Putamen (tissue), 1 donor: ENCODE measurements at places on chromosomes 12 and 14.

DNA sequence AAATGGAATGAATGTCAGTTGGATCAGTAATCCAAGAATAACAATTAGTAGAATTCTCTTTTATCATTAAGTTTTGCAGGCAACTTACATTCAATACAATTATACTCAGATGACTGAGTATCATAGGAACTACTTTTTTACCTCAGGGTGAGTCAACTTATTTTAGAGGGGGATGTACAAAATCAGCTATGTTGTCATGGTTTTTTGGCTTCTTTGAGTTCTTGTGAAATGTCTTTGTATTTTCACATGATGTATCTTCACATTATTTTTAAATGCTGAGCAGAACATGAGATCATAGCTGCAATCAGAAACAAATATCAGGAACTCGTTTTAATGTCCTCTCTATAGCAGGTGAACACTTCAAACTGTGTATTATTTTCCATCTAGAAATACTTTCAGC is 65.3 kb upstream of the PTPRR start:
- DNase-seq, result no peak

DNA sequence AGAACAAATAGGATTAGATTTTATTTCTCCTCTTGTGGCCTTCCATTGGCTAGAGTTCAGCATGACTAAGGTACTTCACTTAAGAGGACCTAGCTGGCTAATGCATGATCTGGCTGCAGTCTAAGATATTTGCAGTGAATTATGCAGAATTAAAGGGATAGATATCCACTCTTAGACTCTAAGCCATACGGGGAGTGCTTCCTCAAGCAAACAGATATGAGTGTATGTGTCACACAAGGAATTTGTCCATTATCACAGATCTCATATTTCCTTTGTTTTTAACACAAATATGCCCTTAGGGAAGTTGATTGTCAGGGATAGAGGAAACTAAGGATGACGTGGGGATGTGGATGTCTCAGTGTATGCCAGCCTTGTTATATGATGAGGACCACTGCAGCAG is 88.1 kb upstream of the DHRS4 start:
- no peak for DNase-seq

DNA sequence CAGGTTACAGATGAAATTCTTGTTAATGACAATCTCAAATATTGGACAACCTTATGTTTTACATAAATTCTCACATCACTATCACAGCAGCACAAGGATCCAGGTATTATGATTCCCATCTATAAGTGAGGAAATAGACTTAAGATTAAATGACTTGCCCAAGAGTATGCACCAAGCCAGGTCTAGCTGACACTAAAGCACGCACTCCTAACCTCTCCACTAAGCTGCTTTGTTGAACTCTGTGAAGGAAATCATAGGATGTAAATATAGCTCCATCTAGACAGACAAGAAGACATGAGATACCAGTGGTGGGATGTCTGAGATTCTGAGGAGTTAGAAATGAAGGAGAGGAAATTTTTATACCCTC is 87.9 kb downstream of the PHLDA1 start:
- no peak for DNase-seq

GRCh38 chr12:56836800-56837663 is 73.9 kb downstream of the HSD17B6 start:
- DNase-seq, result no peak

- DNase-seq, result no peak
Measured at GRCh38 chr14:22657861-22658260, 13.7 kb upstream of the OR6J1 start.

DNA sequence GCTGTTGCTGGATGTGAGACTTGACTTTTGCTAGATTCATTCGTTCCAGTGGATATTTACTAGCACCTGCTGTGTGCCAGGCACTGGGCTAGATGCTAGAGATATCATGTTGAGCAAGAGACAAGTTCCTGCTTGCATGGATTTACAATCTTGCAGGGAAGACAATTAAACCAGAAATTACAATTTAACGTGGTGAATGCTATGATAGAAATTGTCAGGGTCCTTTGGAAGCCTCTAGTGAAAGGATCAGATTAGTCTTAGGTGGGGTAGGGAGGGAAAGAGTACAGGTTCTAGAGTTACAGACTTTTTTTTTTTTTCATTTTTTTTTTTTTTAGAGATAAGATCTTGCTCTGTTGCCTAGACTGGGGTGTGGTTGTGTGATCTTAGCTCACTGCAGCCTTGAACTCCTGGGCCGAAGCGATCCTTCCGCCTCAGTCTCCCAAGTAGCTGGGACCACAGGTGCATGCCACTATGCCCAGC is 36.7 kb downstream of the SPATS2 start:
- no peak for DNase-seq

GRCh38 chr12:4214877-4215228 is 58.7 kb upstream of the CCND2 start:
- no peak for DNase-seq

- no peak for DNase-seq
Measured at GRCh38 chr14:98743536-98743935, 528.5 kb downstream of the BCL11B start.

DNA sequence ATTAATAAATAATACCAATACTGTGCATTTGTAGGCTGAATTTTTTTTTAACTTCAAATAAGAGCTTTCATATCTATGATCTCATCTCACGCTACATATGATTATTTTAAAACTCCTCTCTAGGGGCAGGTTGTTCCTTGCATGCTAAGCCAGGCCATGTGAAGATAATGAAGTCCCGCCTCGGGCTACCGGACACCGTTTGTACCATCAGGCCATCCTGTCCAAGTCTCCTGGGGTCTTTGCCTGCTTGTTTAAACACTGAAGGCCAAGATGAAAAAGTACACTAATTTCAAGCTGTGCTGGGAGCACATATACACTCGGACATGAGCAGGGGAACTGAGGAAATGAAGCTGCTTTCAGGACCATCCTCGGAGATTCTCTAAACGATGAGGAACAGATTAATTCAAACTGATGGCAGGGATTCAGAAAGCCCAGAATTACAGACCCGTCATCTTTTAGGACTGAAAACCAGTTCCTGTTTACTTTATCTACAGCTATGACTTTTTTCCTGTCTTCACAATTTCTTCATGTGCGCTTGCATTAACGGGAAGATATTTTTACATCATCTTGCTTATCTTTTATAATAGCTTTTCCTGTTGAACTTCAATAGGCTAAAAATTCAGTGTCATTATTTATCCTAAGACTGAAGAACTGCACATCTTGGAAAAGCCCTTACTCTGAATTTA is 6.3 kb upstream of the ABHD12B start:
- no peak for DNase-seq
